ENCODE measurements at places on chromosomes 4 and X. TPM values are rescaled to one million over a fixed set of nuclear protein-coding genes. Genes with fewer than 3 reads are reported as not detected.
A peak's percentile ranks its signal among the peaks of the same experiment; 100 is the strongest.

The EDA gene
- 1.6 TPM for total RNA-seq

- no peak for DNase-seq
Observed at GRCh38 chr4:182808673-182809416, 108.3 kb downstream of the DCTD start.

GRCh38 chr4:119744580-119744979 lies 116.0 kb upstream of the PDE5A start:
- DNase-seq = no peak

GRCh38 chr4:162684998-162685397 lies 481.7 kb downstream of the NAF1 start:
- peak; percentile 6 for DNase-seq

DNA sequence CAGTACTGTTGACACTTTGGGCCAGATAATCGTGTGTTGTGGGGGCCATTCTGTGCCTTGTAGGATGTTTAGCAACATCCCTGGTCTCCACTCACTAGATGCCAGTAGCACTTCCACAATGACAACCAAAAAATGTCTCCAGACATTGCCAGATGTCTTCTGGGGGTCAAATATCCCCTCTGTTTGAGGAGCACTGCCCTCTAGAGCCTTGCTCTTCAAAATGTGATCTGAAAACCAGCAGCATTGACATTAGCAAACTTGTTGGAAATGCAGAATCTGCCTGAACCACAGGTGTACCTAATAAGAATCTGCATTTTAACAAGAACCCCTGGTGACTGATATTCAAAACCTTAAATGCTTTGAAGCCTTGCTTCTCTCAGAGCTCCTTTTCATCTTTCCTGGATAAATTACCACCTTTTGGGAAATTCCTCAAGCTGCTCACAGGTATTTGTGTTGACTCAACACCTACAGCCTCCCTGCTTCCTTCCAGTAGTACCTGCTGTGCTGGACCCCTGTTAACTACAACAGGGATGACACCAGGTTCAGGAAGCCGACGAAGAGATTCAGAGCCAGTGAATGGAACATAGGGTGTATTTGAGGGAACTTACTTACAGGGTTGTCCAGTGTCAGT lies 459.0 kb upstream of the NR3C2 start:
- no peak for DNase-seq

The EFHC2 gene
- 0.81 TPM for total RNA-seq

The TXK gene
- 2.0 TPM for total RNA-seq

GRCh38 chrX:19057856-19058255 lies 64.4 kb downstream of the ADGRG2 start:
- no peak for DNase-seq

The COX7B2 gene
- total RNA-seq = not detected

GRCh38 chr4:70522626-70523025 lies 4.3 kb downstream of the AMTN start:
- DNase-seq = no peak

The NAA11 gene
- total RNA-seq = not detected

DNA sequence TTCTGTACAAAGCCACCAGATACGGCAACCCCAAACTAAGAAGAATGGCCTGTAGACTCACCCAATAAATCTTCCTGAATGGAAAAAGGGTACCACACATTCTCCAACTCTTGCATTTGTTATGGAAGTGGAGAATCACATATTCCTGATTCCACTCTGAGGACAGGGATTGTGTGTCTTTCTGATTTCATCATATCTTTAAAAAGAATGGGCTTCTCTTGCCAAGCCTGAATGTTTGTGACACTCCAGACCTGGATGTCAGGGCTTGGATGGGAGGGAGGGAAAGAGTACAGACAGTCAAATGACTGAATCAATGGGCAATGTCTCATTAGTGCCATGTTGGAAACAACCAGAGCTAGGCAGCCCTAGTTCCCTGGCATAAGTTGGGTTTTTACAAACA lies 77.4 kb downstream of the PLAC1 start:
- no peak for DNase-seq

The CFAP47 gene
- not detected for total RNA-seq

DNA sequence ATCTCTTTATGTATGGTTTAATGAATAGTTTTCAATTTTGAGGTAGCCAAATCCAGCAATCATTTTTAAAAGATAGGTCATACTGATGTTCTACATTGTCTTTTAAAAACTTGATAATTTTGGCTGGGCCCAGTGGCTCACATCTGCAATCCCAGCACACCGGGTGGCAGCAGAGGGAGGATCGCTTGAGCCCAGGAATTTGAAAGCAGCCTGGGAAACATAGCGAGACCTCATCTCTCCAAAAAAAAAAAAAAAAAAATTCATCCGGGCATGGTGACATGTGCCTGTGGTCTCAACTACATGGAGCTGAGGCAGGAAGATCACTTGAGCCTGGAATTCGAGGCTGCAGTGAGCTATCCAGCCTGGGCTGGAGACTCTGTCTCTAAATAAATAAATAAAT lies 419.8 kb downstream of the GALNTL6 start:
- DNase-seq = no peak

GRCh38 chr4:15936495-15936894 lies 2.0 kb downstream of the FGFBP1 start:
- DNase-seq = no peak

GRCh38 chrX:118286066-118286762 lies 59.7 kb upstream of the WDR44 start:
- no peak for DNase-seq

GRCh38 chrX:73262991-73263390 lies 48.3 kb upstream of the NAP1L2 start:
- no peak for DNase-seq

The TLR10 gene
- total RNA-seq = not detected

DNA sequence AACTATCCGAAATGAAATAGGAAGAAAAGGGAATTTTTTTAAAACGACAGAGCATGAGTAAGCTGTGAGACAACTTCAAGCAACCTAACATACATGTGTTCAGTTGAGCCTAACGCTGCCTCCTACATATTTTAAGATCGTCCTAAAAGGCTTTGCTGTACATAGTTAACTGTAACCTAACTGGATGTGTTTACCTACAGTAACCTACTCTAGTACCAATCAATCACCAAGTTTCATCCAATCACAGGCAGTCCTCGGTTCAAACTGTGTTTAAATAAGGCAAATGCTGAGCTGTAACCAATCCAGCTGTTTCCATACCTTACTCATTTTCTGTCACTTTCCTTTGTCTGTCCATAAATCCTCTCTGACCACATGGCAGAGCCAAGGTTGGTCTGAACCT lies 17.1 kb downstream of the RCHY1 start:
- DNase-seq = no peak

The FGG gene
- total RNA-seq = not detected

- no peak for DNase-seq
Observed at GRCh38 chr4:38618505-38618904, 45.5 kb upstream of the KLF3 start.

The PDLIM3 gene
- 8.5 TPM for total RNA-seq

DNA sequence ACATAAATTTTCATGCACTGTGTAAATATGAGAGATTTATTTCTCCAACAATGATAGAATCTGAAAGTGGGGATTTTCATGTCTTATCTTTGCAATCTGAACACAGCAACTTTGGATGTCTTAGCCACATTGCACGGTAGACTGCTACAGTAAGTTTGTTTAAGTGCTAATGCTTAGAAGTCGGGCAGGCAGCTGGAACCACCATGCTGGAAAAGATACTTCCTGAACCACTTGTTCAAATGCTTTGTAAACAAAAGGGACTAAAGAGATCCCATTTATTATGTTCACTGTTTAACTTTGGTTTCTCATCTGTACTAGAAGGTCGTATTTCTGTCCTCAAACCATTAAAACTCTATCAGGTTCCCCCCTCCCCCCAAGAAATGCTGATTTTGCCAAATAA lies 555.9 kb upstream of the DIPK2B start:
- DNase-seq = no peak
